ENCODE measurements at places on chromosomes 5 and 9. TPM values are rescaled to one million over a fixed set of nuclear protein-coding genes. Genes with fewer than 3 reads are reported as not detected.

Gene QRFP
- not detected for total RNA-seq

- DNase-seq, result no peak
Observed at GRCh38 chr9:137396634-137397367, 26.2 kb downstream of the EXD3 start.

GRCh38 chr9:35271637-35272036, 109.8 kb downstream of the UNC13B start:
- DNase-seq, result no peak

Gene FABP6
- not detected for total RNA-seq

Gene FLT4
- 3.2 TPM for total RNA-seq

Gene HAND1
- not detected for total RNA-seq

Gene SPATA31C1
- total RNA-seq, result not detected

- no peak for DNase-seq
Observed at GRCh38 chr5:38370358-38371100, 112.2 kb downstream of the EGFLAM start.

GRCh38 chr5:148687427-148687826, 33.1 kb upstream of the HTR4 start:
- DNase-seq, result no peak

Gene ADAMTS12
- total RNA-seq, result 1.9 TPM

Gene PCDHA9
- 0.07 TPM for total RNA-seq

Gene LRRTM2
- total RNA-seq, result 0.07 TPM

- peak; percentile 53 for DNase-seq
Observed at GRCh38 chr5:135565725-135566421, 12.9 kb downstream of the CXCL14 start.

- DNase-seq, result peak; percentile 11
Observed at GRCh38 chr5:158837908-158838307, 261.8 kb downstream of the EBF1 start.

GRCh38 chr9:68750255-68750654, 45.2 kb downstream of the PIP5K1B start:
- DNase-seq, result no peak

Gene TMC1
- total RNA-seq, result not detected

Gene ANKRD34B
- not detected for total RNA-seq

Gene NEUROG1
- not detected for total RNA-seq

DNA sequence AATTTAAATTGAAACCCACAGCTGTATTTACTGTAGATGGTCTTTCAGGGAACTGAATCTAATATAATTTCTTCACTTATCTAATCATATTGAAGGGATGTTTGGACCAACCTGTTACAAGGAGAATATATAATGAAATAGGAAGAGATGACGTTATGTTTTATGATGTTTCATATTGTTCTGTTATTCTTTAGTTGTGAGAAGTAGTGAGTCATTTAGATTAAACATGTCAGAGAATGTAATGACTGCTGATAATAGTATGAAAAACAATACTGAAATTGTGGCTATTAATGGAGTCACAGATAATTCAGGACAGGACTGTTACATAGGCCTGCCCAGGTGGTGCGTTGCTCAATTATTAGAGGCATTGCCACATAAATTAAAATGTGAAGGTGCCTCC, 1993.4 kb downstream of the EFNA5 start:
- no peak for DNase-seq

- no peak for DNase-seq
Observed at GRCh38 chr9:107486674-107487520, 2.7 kb downstream of the KLF4 start.

DNA sequence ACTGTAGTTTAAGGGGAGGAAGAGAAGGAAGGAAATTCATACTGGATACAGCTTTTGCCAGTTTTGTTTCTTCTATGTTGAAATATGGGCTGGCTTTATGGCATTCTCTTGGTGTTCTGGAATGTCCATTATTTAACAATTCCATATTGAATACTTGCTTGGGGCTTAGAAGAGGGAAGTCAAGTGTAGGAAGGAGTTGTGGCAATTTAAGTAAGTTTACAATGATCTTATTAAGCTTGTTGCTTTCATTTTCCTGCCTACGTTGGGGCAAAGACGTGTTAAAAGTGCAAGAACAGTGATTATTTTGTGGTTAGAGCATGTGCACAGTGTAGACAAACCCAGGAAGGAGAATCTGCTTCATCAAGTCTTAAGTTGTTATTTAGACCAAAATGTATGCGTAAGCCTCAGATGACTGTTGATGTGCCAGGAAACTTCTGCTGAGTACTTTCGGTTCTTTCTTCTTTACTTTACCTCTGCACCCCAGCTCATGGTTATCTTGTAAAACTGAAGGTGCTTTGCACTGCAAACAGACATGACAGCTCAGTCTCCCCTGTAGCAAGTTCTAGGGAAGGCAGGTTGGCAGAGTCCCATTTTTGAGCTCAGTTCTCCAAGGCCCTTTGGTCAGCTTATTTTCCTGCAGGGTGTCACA, 75.8 kb downstream of the F2RL2 start:
- no peak for DNase-seq

DNA sequence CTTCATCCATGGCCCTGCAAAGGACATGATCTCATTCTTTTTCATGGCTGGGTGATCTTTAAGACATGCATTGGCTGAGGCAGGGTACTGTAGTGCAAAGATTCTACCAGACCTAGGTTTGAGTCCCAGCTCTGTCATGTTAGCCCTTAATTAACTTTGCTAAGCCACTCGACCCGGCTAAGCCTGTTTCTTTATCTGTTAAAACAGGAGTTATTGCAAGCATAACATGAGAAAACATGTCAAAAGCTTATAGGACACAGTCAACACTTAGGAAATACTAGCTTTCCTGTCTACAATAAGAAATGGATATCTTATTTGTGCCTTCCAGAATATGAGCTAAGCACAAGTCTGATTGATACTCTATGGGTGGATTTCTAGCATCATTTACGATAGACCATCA, 92.6 kb downstream of the RASEF start:
- DNase-seq, result no peak

Gene HSD17B3
- total RNA-seq, result not detected

Gene PPP3R2
- not detected for total RNA-seq

Gene C1QTNF2
- total RNA-seq, result 0.65 TPM

DNA sequence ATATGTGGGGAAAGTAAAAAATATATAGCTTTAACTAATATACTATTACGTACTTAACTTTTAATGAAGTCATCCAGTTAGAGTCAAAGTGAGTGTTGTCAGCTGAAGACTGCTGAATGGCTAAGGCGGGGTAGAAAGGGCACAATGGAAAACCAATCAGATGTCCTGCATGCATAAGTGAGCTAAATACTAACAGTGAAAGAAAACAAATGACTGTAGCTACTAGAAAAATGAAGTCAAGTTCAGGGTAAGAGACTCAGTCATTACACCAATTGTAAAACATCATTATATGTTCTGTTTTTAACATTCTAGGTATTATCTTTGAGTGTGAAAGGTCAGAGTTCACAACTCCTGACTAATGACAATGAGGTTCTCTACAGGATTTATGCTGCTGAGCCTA, 295.2 kb downstream of the ADGRV1 start:
- DNase-seq, result no peak

- DNase-seq, result no peak
Observed at GRCh38 chr5:35060236-35060635, 12.5 kb upstream of the AGXT2 start.

Gene SPOCK1
- 33.8 TPM for total RNA-seq

Gene RUSC2
- 68.8 TPM for total RNA-seq

DNA sequence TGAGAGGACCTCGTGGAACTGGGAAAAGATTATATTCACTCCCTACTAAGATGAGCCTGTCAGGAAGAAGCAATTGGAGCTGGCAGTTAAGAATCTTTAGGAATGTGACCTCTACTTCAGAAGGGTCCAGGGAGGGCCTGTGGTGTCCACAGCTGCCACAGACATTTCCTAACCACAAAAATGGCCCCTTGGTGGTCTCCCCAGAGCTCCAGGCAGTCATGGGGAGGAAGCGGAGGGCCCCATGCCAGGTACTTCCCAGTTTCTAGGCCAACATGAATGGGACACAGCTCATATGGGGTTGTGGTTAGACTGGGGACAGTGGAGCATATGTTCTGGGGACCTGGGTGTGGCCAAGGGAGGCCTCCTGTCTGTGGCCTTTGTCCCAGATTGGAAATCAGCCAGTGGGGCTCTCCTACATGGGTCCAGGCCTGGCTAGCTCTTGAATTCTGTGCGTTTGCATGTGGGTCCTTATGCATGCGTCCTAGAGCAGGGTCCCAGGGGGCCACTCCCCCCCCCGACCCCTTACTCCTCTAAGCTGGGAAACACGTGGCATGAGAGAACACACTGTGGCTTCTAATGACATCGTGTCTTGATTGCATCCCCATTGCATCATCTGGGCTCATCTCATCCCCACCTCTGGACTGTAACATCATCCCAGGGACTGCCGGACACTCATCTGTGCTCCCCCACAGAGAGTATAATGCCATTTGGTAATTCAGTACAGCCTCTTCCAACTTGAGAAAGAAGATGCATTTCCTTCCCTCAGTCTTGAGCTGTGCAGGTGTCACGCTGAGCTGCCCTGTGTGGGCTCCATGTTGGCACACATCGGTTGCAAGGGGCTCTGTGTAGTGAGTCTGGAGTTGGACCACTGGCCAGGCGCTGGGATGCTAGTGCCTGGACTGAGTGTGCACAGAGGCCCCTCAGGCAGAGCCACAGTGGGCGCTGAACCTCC, 31.3 kb downstream of the IRF1 start:
- no peak for DNase-seq

DNA sequence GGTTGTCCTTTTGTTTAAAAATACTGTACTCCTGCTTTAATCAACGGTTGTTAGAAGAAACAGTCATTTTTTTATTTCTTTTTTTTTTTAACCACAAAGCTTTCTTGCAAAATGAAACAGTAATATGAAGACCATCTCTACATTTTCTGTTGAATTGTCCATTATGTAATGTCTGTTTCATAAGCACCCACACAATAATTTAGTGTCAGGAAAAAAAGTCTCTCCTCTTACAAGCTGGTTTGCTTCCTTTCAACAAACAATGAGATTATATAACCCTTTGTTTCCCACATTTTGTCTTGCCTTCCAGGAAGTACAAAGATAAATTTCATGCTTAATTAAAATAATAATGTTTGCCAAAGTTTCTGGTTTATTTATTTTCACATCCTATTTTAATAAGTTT, 16.7 kb downstream of the CTNNAL1 start:
- no peak for DNase-seq

GRCh38 chr9:79902825-79903600, 331.2 kb downstream of the TLE4 start:
- no peak for DNase-seq

GRCh38 chr5:141867651-141868050, 10.6 kb downstream of the PCDH1 start:
- no peak for DNase-seq

Gene EPB41L4A
- 2.8 TPM for total RNA-seq

DNA sequence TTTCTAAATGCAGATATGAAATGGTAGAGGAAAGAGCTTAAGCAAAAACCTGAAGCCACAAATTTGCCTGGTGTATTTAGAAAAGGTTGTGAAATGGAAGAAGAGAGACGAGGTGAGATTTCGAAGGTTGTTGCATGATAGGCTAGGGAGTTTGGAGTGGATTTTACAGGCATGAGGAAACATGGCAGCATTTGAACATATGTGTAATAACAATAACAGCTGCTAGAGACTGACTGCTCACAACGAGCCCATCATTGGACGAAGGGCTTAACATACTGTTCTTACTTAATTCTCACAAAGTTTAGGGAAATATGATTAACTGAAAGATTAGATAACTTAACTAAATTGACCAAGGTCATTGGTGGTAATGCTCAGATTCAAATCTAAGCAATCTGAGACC, 108.1 kb downstream of the JAKMIP2 start:
- DNase-seq, result no peak

Gene PCDHGB1
- total RNA-seq, result 1.1 TPM

DNA sequence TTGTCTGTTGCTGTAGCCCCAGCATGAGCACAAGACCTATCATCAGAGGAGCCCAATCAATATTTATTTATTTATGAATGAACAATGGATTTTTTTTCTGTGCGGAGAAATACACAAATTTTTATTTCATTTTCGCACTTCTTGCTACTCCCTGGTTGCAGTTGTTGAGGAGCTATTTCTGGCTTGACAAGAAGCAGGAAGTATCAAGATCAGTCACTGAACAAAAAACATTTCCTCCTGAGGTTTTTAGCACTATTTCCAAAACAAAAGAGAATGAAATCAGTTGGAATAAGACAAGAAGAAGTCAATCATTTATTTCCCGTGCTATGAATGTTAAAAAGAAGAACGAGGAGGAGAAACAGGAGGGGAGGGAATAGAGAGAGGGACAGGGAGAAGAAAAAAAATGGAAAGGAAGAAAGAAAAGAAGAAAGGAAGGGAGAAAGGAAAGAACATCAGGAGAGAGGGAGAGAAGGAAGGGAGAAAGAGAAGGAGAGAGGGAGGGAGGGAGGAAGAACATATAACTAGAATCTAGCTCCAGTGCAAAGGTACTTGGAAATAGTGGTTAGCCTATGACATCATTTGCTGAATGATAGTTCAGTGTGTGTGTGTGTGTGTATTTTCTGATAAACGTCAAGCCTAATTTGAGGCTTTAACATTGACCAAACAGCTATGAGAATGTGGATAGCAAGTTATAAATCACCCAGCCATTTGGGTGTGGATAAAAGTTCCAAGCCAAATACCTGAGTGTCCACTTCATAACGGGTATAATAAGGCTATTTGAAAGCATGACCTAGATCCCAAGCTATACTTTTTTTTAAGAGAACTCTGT, 586.0 kb downstream of the EBF1 start:
- DNase-seq, result no peak

DNA sequence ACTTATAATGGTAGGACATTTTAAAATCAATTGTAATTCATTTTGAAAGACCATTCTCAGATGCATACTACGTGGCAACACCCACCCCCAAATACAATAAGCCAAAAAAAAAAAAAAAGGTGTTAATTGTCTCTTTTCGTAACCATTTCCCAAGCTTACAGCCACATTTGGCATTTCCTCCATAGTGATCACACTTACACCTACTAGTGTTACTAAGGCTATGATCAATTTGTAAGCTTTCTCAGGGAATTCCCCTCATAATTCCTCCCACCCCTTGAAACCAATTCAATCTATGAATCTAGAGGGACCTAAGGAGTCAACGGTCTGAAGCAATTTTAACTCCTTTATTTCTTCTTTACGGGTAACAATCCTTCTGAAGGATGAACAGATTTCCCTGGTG, 40.1 kb downstream of the NR2F1 start:
- DNase-seq, result no peak

Gene SH3PXD2B
- total RNA-seq, result 5.2 TPM

Gene TAF11L10
- total RNA-seq, result not detected

DNA sequence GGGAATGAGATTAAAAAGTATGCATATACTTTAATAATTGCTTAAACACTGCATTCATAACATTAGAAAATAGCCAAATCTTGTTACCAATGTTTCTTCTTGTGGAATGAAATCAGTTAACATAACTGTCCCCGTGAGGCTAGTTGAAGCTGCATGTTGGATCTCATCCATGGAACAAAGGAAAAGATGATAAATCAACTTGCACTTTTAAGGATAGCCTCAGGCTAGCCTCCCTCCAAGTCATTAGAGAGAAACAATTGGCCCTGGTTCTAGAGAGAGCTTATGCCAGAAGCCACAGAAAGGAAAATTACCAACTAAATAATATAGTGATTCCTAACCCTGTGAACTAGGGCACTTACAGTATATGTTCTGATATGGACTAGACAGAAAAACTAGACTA, 66.9 kb downstream of the GRIN3A start:
- DNase-seq, result no peak

GRCh38 chr5:124355928-124356327, 390.5 kb downstream of the ZNF608 start:
- DNase-seq, result no peak

- no peak for DNase-seq
Observed at GRCh38 chr5:112930082-112930344, 8.0 kb upstream of the REEP5 start.

Gene KIF4B
- 0.10 TPM for total RNA-seq
